ENCODE measurements at places on chromosomes 7 and 10.

GRCh38 chr7:115831371-115831770, 199.2 kb downstream of the TFEC start:
- DNase-seq = no peak

DNA sequence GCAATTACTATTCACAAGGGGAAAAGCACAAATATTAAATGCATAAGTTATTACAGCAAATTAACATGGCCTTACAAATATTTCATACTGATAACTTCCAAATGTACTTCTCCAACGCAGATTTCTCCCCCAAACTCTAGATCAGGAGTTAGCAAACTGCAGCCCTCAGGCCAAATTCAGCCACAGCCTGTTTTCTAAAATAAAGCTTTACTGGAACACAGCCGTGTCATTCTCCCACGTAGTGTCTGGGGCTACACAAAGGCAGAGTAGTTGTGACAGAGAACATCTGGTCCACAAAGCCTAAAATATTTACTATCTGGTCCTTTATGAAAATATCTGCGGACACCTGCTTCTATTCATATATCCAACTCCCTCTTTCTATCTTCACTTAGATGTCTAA, 151.8 kb upstream of the AHR start:
- no peak for DNase-seq

DNA sequence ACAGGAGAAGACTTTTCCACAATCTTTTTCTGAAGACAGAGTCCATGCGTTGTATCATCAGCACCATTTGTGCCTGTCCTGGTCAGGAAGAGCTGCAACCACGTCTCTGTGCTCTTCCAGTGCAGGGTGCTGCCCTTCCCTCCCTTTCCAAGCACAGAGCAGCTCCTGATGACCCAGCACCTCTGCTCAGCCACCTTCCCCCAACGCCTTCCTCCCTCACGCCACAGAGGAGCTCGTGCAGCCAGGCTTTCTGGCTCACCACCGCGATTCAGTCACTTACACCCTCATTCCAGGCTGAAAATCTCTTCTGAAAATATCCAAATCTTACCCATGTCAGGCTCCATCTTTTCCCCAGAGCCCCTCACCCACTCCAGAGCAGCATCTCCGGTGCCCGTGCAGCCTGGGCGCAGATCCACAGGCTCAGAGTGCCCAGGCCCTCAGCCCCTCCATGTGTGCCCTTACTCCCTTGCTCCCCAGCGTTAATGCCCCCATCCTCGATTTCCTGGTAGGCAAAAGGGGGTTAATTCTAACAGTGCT, 181.5 kb downstream of the DIP2C start:
- no peak for DNase-seq

- DNase-seq = no peak
These were observed 117.5 kb downstream of the PARD3 start for GRCh38 chr10:34697351-34698247.

DNA sequence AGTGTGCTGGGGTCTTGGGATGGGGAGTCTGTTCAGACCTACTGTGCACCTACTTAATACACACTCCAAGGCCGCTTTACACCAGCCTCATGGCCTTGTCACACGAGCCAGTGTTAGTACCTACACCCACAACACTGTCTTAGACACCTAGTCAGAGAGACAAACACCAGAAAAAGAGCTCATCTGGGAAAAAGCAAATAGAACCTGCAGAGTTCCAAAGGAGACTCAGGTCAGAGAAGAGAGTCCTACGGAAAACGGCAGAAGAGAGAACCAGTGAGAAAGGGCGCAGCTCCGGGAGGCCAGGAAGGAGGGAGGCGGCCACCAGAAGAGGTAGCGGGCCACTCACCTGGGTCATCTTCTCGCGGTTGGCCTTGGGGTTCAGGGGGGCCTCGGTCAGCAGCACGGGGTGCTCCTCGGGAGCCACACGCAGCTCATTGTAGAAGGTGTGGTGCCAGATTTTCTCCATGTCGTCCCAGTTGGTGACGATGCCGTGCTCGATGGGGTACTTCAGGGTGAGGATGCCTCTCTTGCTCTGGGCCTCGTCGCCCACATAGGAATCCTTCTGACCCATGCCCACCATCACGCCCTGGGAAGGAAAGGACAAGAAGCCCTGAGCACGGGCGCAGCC, 105.3 kb upstream of the TNRC18 start:
- DNase-seq = no peak

DNA sequence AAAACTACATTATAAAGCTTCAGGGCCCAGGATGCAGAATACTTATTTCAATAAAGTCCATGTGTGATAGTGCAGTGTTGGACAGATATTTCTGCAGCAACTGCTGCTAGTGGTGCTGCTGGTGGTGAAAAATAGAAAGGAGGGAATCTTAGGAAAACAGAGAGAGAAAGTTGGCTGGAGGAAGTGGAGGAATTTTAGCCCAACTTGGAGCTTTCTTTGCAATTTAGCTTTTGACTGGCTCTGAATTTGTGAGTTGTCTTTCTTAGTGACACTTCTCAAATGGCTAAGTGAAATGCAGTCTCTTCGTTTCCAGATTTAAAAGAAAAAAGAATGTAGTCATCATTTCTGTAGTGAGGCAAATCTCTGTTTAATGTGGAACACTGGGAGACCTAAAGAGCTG, 45.4 kb downstream of the GPR158 start:
- DNase-seq = no peak

GRCh38 chr7:135714534-135715009, 13.4 kb downstream of the SLC13A4 start:
- DNase-seq = no peak

- no peak for DNase-seq
These were observed 1361.7 kb downstream of the XPNPEP1 start for GRCh38 chr10:108561649-108562048.

DNA sequence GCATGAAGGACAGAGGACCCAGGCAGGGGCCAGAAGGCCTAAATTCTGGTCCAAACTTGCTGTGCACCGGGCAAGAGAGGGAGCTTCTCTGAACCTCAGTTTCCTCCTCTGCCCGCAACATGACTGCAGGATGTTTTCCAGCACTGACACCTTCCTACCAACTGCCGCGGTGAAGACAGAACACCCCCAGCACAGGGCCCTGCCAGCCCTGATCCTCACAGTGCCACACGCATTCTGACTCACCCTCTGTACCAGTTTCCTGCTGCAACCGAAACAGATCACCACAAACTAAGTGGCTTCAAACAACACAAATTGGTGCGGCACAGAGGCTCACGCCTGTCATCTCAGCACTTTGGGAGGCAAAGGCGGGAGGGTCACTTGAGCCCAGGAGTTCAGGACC, 18.1 kb downstream of the MAD1L1 start:
- no peak for DNase-seq

GRCh38 chr7:132108563-132108962, 467.7 kb downstream of the PLXNA4 start:
- DNase-seq = no peak

DNA sequence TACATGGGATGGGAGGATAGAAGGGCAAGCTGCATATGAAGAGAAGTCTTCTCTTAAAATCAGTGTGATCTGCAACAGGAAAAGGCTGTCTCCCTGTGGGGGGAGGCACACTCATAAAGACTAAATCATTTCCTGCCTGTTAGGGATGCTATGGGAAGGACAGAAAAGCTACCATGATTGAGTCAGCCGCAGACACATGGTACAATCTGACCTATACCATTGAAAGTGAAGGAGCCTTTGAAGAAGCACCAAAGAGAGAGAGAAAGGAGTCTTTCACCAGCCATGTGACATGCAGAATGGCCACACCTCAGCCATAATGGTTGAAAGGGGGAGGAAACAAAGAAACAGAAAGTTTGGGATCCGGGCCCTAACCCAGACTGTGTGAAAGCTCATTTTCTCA, 29.1 kb downstream of the NUDCD3 start:
- DNase-seq = no peak

- DNase-seq = no peak
These were observed 1.2 kb downstream of the HIPK2 start for GRCh38 chr7:139776486-139777132.

Data from activated T-helper 1 cell treated with anti-CD3 and anti-CD28 coated beads, Interleukin-2, amount 50 U/mL, for 16 hours (primary cell).